CD4-positive, alpha-beta T cell treated with Interleukin-6 for 4 hours (primary cell): ENCODE measurements at places on chromosomes 3 and 15.

DNA sequence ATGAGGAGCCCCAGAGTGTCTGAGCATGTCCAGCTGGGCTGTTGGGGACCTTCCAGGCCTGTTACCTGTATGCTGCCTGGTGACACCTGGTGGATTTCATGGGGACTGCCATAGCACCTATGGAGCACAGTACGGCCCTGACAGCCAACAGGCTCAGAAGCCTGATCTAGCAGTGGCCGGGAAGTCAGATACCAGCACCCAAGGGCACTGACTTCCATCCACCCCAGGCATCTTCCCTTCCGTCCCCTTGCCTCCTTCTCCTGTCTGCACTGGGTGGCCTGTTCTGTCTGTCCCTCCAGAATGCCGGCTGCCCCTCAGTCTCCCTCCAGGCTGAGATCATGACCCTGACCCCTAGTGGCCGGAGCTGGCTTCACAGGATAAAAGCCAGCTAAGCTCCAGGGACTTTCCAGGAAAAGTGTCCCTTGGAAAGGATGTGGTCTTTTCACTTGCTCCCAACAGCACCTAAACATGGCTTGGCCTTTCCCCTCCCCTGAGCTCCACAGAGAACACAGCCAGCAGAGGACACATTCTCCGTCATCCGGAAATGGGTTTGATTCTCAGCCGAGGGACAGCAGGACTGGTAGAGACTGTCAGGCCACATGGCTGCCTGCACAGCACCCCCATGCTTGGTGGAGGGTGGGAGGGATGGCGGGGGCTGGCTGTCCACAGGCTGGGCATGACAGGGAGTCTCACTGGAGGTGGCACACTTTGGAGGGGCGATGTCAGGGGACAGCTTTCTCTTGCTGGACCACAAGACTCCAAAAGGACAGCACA, 9.5 kb downstream of the RPS17 start:
- peak; percentile 66 for DNase-seq

DNA sequence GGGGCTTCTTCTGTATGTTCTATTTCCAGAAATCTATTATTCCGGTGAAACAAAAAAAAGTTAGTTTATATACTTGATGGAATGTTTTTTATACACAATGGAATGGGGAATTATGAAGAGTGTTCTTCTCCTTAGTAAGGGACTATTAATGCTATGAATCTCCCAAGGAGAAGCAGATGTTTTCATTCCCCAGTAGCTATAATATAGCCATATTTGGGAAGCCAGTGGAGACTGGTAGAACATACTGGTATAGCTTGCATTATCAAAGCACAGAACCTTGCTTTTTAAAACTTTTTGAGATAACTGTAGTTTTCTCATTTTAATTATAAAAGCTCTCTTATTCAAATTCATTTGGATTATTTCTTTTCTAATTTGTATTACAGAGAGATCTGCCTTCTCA, 38.3 kb downstream of the ADGRG7 start:
- DNase-seq, result no peak

DNA sequence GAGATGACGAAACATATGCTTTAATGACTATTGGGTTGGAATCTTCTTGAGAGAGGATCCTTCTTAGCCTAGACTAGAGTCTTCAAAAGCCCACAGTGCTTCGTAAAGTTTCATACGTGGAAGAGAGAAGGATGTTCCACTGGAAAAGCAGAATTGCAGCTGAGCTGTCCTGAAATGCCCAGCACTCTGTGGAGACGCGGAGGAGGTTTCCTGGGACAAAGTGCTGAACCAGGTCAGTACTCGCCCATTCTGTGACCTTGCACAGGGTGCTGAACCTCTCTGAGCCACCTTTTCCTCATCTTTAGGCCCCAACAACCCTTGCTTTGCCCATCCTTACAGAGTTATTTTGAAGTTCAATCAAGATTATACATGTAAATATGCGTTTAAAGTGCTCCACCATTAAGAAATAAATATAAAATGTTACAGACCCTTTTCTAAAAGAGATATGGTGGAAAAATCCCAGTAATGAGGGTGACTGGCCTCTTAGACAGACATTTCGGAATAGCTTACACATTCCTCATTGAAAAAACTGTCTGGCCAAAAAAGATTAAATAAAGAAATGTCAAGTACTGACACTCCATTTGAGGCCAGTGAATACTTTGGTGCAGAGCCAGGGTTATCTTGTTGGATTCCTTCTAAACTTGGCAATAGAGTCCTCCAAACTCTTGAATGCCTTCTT, 4.2 kb upstream of the MAGEF1 start:
- no peak for DNase-seq

- no peak for DNase-seq
These were observed 60.2 kb downstream of the IL16 start for GRCh38 chr15:81256916-81257315.

GRCh38 chr15:29130951-29131839, 138.4 kb downstream of the NSMCE3 start:
- DNase-seq, result no peak

- DNase-seq, result no peak
These were observed 61.6 kb upstream of the RYK start for GRCh38 chr3:134312072-134312872.

GRCh38 chr3:153957421-153957820, 163.8 kb upstream of the ARHGEF26 start:
- DNase-seq, result no peak

GRCh38 chr3:141485641-141486495, 959 bp upstream of the RASA2 start:
- DNase-seq, result peak; percentile 7

GRCh38 chr15:88400591-88401250, 66.5 kb downstream of the MRPL46 start:
- DNase-seq, result no peak

GRCh38 chr3:50436114-50436674, 67.2 kb downstream of the CACNA2D2 start:
- DNase-seq, result peak; percentile 76

GRCh38 chr3:108391917-108392593, 95.7 kb downstream of the HHLA2 start:
- DNase-seq, result no peak

GRCh38 chr3:148604270-148605085, 93.2 kb upstream of the AGTR1 start:
- no peak for DNase-seq

- peak; percentile 87 for DNase-seq
These were observed 195.3 kb upstream of the LYSMD4 start for GRCh38 chr15:99928429-99928981.

DNA sequence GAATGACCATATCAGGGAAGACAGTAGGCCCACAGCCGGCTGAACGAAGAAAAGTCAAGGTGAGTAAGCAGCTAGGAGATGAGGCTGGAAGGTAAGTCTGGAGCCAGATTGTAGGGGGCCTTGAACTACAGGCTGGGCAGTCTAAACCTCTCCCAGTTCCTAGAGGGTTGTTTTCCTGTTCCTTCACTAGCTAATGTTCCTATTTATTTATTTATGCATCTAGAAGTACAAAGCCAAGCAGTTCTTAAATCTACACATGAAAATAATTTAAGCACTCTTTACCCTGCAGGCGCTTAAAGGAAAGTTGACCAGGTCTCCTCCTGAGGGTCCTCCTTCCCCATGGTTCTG, 3.7 kb downstream of the ACAA1 start:
- DNase-seq, result no peak
